OCI-LY7 (cell line): ENCODE measurements at places on chromosomes 7 and 10. TPM values are rescaled to one million over a fixed set of nuclear protein-coding genes. Genes with fewer than 3 reads are reported as not detected.

HYAL4 gene
- total RNA-seq = not detected in 2 replicates

FRA10AC1 gene
- 26.9 and 30.2 TPM in 2 replicates for total RNA-seq

GBX1 gene
- total RNA-seq = not detected in 2 replicates

ZNF736 gene
- 88.6 and 90.2 TPM in 2 replicates for total RNA-seq

SLC29A4 gene
- total RNA-seq = 0.44 and 0.67 TPM in 2 replicates

CYP3A5 gene
- total RNA-seq = not detected in 2 replicates

LIPF gene
- not detected in 2 replicates for total RNA-seq

SFRP5 gene
- not detected in 2 replicates for total RNA-seq

ERV3-1 gene
- 54.3 and 55.5 TPM in 2 replicates for total RNA-seq

CUZD1 gene
- total RNA-seq = 1.1 and 1.6 TPM in 2 replicates

SLC26A5 gene
- not detected in 2 replicates for total RNA-seq

FKBP6 gene
- total RNA-seq = not detected in 2 replicates

DGKI gene
- total RNA-seq = 0.46 and 0.55 TPM in 2 replicates

SLC39A12 gene
- not detected in 2 replicates for total RNA-seq

OR2A1 gene
- not detected in 2 replicates for total RNA-seq

CDH23 gene
- total RNA-seq = 8.1 and 9.9 TPM in 2 replicates

PLAC9 gene
- not detected in 2 replicates for total RNA-seq

ABCC2 gene
- 0.59 and 1.2 TPM in 2 replicates for total RNA-seq

GIMAP2 gene
- total RNA-seq = 0.79 TPM in 1 of 2 replicates, not detected in the other

ZKSCAN5 gene
- total RNA-seq = 13.7 and 14.5 TPM in 2 replicates

SPACDR gene
- 2.4 and 3.7 TPM in 2 replicates for total RNA-seq

FOXI2 gene
- total RNA-seq = not detected in 2 replicates

SUFU gene
- total RNA-seq = 10.0 and 10.1 TPM in 2 replicates

OPN4 gene
- total RNA-seq = not detected in 2 replicates

AKR1B15 gene
- not detected in 2 replicates for total RNA-seq

OR2A12 gene
- not detected in 2 replicates for total RNA-seq

CCDC201 gene
- not detected in 2 replicates for total RNA-seq

GSTO2 gene
- total RNA-seq = 1.6 and 2.2 TPM in 2 replicates

COL1A2 gene
- total RNA-seq = not detected in 2 replicates

BTBD16 gene
- not detected in 2 replicates for total RNA-seq

LOXL4 gene
- total RNA-seq = not detected in 2 replicates

GIMAP7 gene
- not detected in 2 replicates for total RNA-seq

CCDC146 gene
- total RNA-seq = 3.0 and 4.4 TPM in 2 replicates

HACD1 gene
- total RNA-seq = not detected in 2 replicates

RELN gene
- not detected in 2 replicates for total RNA-seq

LBX1 gene
- total RNA-seq = not detected in 2 replicates

CAMK2B gene
- 0.92 and 1.1 TPM in 2 replicates for total RNA-seq

OR2A42 gene
- not detected in 2 replicates for total RNA-seq

PLAU gene
- 0.74 and 0.85 TPM in 2 replicates for total RNA-seq

EEPD1 gene
- total RNA-seq = 6.1 and 8.1 TPM in 2 replicates

ASB10 gene
- not detected in 2 replicates for total RNA-seq

ARMS2 gene
- total RNA-seq = not detected in 2 replicates

CTAGE15 gene
- not detected in 2 replicates for total RNA-seq
